Activated T-cell treated with anti-CD3 and anti-CD28 coated beads for 24 hours (primary cell): ENCODE measurements at places on chromosomes 7 and 10.

- no peak for DNase-seq
These were observed 1203.2 kb downstream of the SORCS3 start for GRCh38 chr10:105844241-105844640.

DNA sequence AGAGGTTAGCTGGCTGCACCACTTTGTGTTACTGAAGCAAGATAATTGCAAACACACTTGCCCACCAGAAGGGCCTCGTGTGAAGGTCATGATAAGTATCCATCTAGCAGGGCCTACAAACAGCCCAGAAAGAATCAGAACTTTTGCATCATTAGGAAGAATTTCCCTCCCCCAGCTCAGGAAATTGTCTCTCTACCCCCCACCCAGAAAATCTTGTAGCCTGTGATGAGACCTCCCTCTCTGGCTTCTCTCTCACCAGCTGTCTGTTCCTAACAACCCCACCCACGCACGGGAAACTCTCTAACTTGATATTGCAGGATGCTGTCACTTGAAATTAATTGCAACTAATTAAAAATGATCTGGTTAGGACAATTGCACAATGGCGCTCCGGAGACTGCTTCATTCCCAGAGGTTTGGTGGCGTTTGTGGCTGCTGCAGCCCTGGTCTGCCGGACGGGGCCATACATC is 34.5 kb downstream of the ZNF503 start:
- no peak for DNase-seq

- DNase-seq: no peak
These were observed 8.6 kb upstream of the NKX2-3 start for GRCh38 chr10:99524050-99524666.

- no peak for DNase-seq
These were observed 176.1 kb downstream of the CHN2 start for GRCh38 chr7:29370531-29371314.

DNA sequence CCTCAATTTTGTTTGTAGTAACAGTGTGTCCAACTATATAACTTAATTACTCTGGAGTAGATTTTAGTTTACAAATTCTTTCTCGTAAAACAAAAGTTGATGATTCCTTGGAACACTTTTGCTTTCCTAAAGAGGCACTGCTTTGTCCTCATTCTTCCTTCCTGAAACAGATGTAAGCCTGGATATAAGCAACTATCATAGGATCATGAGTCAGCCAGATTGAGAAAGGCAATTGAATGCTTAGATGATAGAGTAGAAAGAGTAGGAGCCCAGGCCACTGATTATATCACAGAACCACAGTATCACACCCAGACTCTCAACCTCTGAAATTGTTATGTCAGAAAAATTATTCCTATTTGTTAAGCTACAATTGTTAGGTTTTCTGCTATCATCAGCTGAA is 69.9 kb downstream of the TMEM106B start:
- DNase-seq: no peak
